ENCODE measurements at places on chromosomes 13 and 19. TPM values are rescaled to one million over a fixed set of nuclear protein-coding genes. Genes with fewer than 3 reads are reported as not detected.

Gene REX1BD
- 64.0 TPM for total RNA-seq

DNA sequence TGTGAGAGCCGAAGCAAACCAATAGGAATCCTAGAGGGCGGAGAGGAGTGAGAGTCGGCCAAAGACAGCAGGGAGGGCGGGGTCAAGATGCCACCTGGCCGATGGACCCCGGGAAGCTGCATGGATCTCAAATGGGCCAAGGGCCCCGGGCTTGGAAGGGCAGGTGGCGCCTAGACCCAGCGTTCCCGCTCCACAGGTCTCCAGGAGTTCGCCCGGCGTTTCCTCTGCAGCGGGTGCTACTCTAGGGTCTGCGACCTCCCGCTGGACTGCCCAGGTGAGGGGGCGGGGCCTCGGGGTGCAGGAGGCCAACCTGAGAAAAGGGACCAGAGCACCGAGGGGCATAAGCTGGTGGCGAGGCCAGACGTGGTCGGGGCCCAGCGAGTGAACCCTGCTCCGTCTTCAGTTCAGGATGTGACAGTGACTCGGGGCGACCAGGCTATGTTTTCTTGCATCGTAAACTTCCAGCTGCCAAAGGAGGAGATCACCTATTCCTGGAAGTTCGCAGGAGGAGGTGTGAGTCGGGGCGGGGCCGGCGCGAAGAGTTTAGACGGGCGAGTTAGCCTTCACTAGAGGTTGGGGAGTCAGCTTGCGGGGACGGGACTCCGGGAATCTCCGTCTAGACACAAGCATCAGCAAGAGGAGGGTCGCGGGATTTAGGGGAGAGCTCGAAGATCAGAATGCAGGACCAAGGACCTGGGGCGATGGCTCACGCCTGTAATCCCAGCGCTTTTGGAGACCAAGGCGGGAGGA lies 9.9 kb downstream of the SPACA6 start:
- DNase-seq = no peak

DNA sequence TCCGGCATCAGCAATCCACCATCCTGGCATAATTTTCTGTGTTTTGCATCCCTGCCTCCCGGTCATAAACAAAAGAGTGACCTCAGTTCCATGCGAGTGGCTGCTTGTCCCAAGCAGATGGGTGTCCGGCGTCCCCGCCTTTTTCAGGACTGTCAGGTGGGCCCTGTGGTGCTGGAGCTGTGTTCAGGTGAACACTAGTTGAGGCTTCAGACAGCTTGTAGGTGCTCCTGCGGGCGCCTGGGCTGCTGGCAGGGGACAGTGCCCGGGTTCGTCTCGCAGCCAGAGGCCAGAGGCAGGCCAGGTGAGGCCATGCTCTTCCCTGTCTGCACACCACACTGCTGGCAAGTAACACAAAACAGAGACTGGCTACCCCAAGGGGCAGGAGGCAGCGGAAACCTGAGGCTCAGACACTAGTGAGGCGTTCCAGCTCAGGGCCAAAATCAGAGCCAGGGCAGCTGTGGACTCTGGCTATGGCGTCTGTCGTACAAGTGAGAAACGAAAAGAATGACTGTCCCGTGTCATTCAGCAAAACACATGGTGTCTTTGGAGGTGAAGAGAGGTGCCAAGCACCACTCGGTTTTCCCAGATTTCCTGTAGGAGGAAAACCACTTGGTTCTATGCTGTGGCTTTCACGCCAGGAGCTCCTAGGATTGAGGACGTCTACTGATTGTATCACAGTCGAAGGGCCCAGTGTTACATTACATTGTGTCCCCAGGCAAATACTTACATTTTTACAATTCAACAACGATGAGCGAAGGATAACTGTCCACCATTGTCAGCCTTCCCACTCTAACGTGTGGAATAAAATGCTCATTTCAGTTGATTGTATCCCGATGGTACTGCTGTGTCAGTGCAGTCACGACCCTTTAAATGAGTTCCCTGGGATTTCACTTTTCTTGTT lies 104.0 kb downstream of the ATP11A start:
- no peak for DNase-seq

Gene URAD
- total RNA-seq = not detected

GRCh38 chr13:98525456-98526181 lies 51.3 kb downstream of the STK24 start:
- no peak for DNase-seq

- DNase-seq = peak; percentile 94
Observed at GRCh38 chr19:10625003-10625761, at the start of gene SLC44A2. TSS of gene SLC44A2 (plus strand) at chr19:10625553. CDS start at chr19:10625634, 81 bp downstream.

DNA sequence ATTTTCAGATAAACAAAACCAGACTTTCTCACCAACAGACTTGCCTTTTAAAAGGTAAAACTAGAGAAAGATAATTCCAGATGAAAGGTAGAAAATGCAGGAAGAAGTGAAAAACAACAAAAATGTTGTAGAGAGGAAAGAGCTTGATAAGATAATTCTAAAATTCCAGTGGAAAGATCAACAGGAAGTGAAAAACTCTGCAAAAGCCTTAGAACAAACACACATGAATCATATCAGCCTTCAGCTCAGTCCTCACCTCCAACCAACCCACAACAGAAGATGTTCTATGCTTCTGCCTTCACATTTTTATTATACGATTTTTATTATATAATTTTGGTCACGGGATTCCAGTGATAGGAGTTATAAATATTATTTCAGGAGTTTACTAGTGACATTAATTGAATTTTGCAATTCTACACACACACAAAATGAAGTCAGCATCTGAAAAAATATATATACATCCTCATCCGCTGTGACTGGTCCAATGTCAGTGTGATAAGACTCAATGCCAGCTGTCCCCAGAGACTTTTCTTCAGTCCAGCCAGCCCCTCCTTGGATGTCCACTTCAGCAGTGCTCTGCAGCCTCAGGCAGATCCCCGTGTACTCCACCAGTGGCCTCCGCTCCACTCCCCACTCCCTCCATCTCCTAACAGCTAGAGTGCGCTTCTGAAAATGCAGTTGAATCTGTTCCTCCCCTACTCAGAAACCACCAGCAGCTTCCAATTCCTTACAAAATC lies 57.9 kb downstream of the GADD45B start:
- DNase-seq = no peak

Gene CHERP
- 6.4 TPM for total RNA-seq

DNA sequence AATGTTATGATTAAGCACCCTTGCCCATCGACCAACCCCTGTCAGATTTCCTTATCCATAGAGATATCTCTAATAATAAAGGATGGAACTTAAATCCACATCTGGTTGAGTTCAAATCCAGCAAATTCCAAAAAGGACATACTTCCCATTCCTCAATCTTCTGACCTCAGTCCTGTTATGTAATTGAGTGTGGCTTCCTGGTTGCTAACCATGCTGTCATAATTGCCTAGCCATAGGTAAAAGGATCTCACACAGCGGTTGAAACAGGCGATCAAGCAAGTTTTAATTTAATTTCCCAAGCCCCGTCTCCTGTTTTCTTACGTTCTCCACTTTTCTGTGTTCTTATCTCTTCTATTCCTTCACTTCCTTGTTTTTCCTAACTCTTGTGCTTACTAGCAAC lies 550.3 kb downstream of the GPC6 start:
- no peak for DNase-seq

DNA sequence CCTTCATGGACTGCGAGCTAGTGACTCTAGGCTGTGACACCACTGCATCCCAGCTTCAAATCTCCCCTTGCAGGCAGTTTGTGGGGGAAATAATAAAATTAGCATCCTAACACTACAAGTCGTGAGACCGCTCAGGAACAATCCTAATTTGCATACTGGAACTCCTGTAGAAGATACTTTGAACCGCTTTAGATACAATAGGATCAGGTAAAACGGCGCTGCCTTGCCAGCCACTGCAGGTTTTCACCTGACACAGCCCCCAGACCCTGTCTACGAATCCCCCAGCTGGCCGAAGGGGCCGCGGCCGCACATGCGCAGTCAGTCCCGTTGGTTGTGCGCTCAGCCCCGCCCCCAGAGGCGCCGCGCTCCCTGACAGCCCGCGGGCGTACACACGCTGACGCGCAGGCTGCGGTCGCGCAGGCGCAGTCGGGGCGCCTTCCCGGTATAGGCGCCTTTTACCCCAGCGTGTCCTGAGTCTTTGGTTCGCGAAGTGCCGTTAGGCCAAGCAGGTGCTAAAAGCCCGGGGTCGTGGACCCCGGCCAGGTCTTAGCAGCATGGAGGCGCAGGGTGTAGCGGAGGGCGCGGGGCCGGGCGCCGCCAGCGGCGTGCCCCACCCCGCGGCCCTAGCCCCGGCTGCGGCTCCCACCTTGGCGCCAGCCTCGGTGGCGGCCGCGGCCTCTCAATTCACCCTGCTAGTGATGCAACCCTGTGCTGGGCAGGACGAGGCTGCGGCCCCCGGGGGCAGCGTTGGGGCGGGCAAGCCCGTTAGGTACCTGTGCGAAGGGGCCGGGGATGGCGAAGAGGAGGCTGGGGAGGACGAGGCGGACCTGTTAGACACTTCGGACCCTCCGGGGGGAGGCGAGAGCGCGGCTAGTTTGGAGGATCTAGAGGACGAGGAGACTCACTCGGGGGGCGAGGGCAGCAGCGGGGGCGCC lies at the start of gene RFXAP:
TSS of gene RFXAP (plus strand) at position 419 of the 935 bp plus-strand sequence. CDS start at position 555, 136 bp downstream.
- peak; percentile 88 for DNase-seq

Gene PLEKHG2
- total RNA-seq = 14.3 TPM

Data from myocyte (in vitro differentiated cells).